ENCODE measurements at places on chromosomes 2 and 18.

GRCh38 chr18:26442126-26442525 lies 106.2 kb downstream of the KCTD1 start:
- no peak for DNase-seq

DNA sequence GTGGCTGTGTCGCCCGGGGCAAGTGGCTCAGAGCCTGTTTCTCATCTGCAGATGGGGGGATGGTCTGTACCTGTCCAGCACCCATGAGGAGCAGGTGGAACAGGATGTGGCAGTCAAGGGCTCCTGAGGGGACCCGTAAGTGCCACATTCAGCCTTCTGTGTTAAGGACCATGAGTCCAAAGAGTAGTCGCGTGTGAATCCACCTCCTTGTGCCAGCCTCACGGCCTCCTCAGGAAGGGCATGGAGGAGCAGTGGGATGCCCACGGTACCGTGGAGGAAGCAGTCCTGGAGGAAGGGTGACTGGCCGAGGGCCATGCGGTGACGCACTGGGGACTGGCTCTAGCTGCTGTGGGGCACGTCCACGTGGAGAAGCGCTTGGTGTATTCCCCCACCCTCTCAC lies 61.1 kb downstream of the ODC1 start:
- no peak for DNase-seq

DNA sequence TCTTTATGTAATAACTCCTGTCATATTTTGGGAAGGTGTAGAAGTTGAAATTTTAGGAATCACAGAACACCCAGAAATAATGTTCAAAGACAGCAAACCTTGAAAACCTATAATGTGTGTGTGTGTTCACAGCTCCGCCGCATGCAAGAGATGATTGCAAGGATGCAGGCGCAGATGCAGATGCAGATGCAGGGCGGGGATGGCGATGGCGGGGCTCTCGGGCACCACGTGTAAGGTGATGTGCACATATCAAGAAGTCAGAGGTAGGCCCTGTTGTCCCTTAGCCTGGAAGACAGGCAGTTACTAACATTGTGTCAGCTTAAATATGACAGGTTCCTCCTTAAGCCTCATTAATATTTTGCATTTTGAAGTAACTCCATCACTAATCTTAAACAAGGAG lies 6.1 kb upstream of the FARP2 start:
- no peak for DNase-seq

DNA sequence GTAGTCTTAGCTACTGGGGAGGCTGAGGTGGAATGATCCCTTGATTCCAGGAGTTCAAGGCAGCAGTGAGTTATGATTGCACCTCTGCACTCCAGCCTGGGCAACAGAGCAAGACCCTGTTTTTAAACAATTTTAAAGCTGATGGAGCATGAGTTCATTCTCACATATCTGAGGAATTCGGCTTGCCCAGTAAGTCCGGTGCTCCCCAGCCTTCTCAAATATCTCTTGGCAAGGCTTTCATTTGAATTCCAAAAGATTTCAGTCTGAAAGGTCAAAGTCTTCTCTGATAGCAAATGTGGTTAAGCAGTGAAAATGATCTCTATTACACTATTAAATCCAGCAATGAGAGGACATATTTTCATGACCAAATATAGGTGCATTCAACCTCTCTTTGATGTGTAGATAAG lies 27.9 kb downstream of the PIEZO2 start:
- no peak for DNase-seq

DNA sequence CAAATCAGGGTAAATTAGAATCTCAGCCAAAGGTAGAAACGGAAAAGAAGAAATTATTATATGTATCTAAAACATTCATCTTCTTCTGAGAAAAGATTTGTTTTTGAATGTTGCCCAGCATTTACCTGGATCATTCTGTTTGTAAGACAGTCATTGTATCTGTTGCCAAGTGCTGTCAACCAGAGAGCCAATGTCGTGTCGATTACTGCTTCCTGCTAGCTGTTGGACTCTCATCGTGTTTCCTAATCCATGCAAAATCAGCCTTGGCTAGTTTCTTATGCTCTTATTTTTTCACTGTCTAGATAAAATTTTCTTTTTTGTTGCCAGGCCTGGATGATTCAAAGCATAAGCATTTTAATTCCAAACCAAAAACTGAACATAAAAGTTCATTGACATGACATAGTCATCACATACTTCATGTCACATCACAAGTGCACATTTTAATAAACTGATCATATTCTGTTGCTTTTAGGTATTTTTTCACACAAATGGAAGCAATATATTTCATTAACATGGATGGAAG lies 202.3 kb downstream of the KCNH7 start:
- no peak for DNase-seq

GRCh38 chr2:219687882-219688559 lies 60.6 kb downstream of the SLC4A3 start:
- DNase-seq = no peak

DNA sequence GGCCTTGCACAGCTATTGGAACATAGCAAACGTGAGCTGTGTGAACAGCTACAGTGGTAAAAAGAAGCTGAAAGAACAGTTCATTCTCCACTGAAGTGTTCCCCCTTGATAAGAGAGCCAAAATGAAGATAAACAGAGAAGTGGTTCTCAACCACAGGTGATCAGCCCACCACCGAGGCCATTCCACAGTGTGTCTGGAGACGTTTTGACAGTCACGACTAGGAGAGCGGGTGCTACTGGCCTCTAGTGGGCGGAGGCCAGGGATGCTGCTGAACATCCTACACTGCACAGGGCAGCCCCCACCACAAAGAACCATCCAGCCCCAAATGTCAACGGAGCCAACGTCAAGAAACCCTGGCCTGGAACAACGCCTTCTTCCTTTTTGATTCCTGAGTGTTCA lies 38.4 kb downstream of the ADCY3 start:
- no peak for DNase-seq

DNA sequence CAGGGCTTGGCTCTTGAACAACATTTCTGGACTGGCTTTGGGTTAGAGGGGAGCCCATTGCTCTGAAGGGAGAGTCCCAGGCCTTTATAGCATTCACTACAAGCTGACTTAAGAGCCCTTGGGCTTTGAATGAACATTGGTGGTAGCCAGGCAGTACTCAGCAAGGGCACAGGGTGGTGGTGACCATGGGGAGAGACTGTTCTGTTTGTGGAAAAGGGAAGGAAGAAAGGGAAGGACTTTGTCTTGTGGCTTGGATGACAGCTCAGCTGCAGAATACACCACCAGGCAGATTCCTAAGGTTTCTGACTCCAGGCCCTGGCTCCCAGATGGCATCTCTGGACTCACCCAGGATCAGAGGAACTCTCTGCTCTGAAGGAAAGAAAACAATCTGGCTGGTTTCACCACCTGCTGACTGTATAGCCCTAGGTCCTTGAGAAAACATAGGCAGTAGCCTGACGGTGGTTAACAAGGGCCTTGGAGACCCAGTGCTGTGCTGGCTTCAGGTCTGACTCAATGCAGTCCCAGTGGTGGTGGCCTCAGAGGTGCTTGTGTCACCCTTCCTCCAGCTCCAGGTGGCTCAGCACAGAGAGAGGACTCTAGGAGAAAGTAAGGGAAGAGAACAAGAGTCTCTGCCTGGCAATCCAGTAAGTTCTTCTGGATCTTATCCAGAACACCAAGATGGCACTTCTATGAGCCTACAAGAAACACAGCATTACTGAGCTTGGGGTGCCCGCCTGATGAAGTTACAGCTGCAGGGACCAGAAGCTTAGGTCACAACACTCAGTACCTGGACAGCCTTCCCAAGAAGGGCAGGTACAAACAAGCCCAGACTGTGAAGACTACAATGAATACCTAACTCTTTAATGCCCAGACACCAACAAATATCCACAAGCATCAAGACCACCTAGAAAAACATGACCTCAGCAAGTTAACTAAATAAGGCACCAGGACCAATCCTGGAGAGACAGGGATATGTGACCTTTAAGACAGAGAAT lies 16.4 kb upstream of the ABCB11 start:
- no peak for DNase-seq

DNA sequence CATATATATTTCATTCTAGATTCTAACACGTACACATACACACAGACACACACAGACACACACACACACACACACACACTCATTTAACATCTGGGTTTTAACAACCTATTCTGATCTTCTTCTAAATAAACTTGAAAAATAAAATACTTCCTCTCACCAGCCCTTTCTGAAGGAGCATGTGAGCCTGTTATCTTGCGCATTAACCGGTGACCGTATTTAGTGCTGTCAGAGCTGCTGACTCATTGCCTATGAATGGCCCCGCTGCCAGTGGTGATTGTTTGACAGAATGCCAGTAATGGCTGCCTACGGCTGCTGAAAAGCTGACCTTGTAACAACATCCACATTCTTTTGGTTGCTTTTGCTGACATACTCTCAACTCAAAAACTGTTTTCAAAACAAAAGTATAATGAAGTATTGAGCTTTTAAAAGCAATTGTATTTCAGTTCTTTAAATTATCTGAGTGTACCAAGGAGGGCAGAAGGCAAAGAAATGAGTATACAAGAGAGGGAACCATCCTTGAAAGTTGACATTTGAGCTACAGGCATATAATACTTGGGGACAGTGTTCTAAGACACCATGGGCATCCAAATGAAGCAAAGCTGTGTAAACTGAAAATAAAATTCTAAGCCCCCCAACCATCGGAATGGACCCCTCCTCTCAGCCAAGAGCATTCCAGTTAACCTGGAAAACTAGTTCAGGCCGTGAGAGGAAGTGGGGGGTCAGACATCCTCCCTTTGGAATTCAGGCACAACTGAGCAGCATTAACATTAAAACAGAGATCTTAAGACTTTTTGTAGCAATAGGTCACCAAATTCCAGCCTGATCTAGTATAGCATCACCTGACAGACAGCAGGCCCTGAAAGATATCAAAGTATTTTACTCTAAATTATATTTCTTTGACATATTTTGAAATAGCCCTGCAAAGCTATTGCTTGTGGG lies 50.2 kb upstream of the DTNA start:
- peak; percentile 73 for DNase-seq

GRCh38 chr2:159895258-159896065 lies 97.5 kb upstream of the CD302 start:
- DNase-seq = no peak

GRCh38 chr2:68911709-68912108 lies 40.5 kb upstream of the BMP10 start:
- DNase-seq = no peak

DNA sequence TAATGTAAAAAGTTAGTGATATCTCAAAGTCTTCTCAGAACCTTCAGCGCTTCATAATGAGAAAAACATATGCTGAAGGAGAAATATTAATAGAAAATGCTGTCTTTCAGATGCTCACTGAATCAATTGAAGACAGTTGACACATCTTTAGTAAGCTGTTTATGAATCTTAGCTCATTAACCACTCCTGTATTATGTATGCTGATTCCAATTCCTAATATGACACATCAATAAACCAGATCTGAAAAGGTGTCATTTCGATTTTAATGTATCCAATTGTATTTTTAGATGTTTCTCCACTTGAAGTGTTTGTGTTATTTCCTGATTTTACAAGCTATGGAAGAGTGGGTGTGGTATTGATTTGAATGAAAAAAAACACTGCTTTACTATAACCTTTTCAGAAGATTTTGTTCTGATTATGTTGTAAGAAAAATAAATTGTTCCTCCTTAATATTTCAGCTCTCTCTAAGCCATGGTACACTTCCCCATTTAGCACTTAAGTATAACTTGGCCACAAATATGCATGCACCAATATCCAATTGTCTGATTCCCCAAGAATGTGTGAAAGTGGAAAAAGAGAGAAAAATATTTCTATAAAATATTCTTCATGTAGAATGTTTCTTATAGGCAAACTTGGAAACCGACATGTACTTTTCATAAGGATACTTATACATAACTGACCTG lies 569.8 kb downstream of the ARHGAP15 start:
- DNase-seq = no peak

DNA sequence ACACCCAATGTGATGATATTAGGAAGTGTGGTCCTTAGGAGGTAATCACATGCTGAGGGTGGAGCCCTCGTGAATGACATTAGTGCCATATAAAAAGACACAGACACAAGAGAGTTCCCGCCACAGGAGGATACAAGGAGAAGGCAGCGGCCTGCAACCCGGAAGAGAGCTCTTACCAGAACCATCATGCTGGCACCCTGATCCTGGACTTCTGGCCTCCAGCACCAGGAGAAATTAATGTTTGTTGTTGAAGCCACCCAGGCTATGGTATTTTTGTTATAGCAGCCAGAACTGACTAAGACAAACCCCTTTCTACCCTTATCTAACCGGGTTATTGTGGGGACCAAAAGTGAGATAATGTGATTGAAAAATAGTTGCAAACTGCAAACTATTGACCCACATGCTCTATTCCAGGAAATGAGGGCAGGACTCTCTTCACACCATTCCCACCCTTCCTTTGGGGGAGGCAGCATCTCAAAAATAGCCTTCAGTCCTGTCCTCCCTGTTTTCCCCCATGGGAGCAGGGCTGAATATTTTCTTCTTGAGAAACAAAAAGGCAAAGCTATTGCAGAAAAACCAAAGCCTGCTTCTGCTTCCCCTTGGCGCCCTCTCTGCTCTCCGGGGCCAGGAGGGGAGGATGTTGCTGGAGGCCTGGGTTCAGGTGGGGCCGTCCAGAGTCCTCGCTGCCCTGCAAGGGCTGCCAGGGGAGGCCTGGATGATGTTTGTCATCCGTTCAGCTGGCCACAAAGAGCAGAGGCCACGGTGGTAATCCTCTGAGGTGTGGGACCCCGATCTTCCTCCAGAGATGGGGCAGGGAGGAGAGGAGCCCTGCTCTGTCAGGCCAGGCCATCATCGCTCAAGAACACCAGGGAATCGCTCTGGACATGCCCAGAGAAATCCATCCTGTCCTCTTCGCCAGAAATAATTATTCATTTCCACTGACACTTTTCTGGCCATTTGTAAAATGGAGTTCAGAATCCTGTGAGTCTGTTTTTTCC lies 73.8 kb upstream of the HAAO start:
- peak; percentile 66 for DNase-seq

DNA sequence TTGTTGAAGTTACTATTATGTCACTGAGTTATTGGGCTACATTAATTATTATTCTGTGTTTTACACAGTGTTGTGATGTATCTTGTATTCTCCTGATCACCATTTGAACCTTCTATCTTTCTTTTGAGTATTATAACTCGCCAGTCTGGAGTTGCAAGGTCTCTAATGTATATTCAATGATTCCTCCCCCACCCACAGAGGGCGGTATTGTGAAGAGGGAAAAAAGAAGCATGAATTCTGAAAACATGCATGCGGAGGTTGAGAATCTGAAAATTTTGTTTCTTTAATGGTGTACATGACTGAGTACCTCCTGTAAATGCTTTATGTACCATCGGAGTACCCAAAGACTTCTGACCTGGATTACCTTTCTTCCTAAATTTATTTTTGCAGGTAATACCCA lies 266.6 kb downstream of the NR4A2 start:
- no peak for DNase-seq

GRCh38 chr2:195613922-195614321 lies 43.1 kb upstream of the SLC39A10 start:
- no peak for DNase-seq

DNA sequence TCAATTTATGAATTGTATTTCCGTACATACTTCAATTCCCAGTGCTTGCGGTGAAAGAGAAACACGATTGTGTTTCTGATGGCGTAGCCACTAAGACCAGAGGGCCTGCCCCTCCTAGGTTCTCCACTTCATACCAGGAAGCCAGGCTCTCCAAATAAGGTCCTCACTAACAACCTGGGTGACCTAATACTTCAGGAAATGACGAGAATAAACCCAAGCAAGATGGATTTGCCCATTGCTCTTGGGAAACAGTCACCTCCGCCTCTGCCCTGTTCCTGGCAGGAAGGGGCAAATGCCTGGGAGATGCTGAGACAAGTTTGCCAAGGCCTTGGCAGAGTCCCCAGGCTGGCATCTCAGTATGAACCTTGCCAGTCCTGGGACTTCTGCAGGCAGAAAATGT lies 41.8 kb downstream of the TTC32 start:
- peak; percentile 39 for DNase-seq

- DNase-seq = no peak
These were observed 63.3 kb upstream of the WDSUB1 start for GRCh38 chr2:159349674-159350299.
